G401 (cell line): ENCODE measurements at places on chromosomes 4 and X. TPM values are rescaled to one million over a fixed set of nuclear protein-coding genes. Genes with fewer than 3 reads are reported as not detected.
A peak's percentile ranks its signal among the peaks of the same experiment; 100 is the strongest.

Gene TMSB15B
- not detected in 2 replicates for total RNA-seq

Gene FOXR2
- not detected in 2 replicates for total RNA-seq

Gene GABRG1
- total RNA-seq, result not detected in 2 replicates

Gene GPRIN3
- total RNA-seq, result 0.55 and 1.5 TPM in 2 replicates

Gene GUCY1A1
- total RNA-seq, result 25.7 and 29.0 TPM in 2 replicates

Gene KIAA1210
- not detected in 2 replicates for total RNA-seq

Gene EFHC2
- not detected in 2 replicates for total RNA-seq

Gene UGT2B11
- not detected in 2 replicates for total RNA-seq

Gene SYP
- total RNA-seq, result 8.7 and 13.8 TPM in 2 replicates

Gene MBNL3
- total RNA-seq, result 0.06 and 0.27 TPM in 2 replicates

DNA sequence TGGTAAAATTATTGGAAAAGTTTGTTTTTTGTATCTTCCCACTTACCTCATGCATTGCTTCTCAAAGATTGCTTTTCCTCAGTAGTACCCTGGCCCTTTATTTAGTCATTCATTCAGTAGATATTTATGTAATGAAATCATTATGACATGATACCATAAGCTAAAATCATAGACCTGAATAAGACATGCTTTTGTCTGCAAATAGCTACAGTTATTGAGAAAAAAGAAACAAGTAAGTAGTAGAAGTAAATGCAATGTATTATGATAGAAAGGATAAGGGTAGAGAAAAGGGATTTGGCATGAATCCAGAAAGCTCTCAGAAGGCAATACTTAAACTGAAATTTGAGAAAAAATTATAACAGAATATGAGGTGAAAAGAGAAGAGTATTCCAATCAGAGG is 352.5 kb downstream of the GPM6A start:
- no peak for DNase-seq

GRCh38 chrX:35842674-35843073 is 44.5 kb downstream of the MAGEB16 start:
- peak; percentile 0 for DNase-seq

- no peak for DNase-seq
Observed at GRCh38 chrX:30153881-30154260, 61.5 kb upstream of the MAGEB2 start.

GRCh38 chrX:49291615-49292337 is 11.7 kb upstream of the GAGE10 start:
- peak; percentile 48 for DNase-seq

GRCh38 chr4:89254847-89255246 is 52.8 kb downstream of the GPRIN3 start:
- peak; percentile 24 for DNase-seq

GRCh38 chr4:15162465-15163283 is 160.4 kb downstream of the CPEB2 start:
- peak; percentile 71 for DNase-seq
